Fibroblast of lung (primary cell): ENCODE measurements at places on chromosomes 13 and 19. TPM values are rescaled to one million over a fixed set of nuclear protein-coding genes. Genes with fewer than 3 reads are reported as not detected.

Gene PBX4
- 1.5 and 1.7 TPM in 2 replicates for total RNA-seq

Gene ETV2
- 0.50 and 0.51 TPM in 2 replicates for total RNA-seq

Gene MCEMP1
- not detected in 2 replicates for total RNA-seq

Gene CABP5
- not detected in 2 replicates for total RNA-seq

Gene EPSTI1
- 5.6 and 8.2 TPM in 2 replicates for total RNA-seq

Gene NPAS1
- 0.26 and 0.33 TPM in 2 replicates for total RNA-seq

Gene NOTCH3
- 18.2 and 26.4 TPM in 2 replicates for total RNA-seq
